ENCODE measurements at places on chromosomes 4 and X.

- no peak for DNase-seq
Observed at GRCh38 chrX:53321230-53321942, 40.0 kb upstream of the IQSEC2 start.

DNA sequence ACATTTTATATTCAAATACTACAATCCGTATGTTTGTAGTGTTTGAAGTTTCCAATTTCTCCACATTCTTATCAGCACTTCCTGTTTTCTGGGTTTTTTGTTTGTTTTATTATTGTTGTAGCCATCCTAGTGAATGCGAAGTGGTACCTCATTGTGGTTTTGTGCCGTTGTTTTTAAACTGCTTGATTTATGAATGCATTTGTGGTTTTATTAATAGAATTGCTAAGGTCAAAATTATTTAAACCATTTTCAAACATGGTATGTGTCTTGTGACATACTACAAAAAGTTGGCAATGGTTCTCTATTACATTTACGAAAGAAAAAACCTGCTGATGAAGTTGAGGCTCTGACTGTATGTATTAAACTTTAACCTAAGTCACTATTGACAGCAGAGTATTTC is 780.0 kb upstream of the MAGEB2 start:
- DNase-seq, result no peak

DNA sequence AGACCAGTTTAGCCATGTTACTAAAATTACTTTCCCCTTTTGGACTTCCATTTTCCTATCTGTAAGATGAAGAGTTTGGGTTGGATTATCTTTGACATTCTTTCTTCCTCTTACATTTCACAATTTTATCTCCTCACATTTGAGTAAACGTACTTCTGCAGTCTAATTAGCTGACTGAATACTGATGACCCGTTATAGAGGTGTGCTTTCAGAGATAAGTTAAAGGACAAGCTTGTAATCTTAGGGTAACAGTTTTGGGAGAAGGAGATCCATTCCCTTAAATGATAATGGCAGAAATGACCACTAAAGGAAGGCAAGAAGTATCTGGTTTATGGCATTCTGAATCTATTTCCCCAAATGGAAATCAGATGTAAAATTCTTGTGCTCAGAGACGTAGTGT is 222.6 kb upstream of the FTHL17 start:
- DNase-seq, result no peak

- DNase-seq, result no peak
Observed at GRCh38 chr4:101000496-101000895, 346.8 kb downstream of the PPP3CA start.

GRCh38 chrX:106039920-106040319 is 1.4 kb upstream of the SERPINA7 start:
- no peak for DNase-seq

- DNase-seq, result no peak
Observed at GRCh38 chrX:150240643-150240970, 122.5 kb upstream of the MAMLD1 start.
